NCI-H2029 (cell line): ENCODE measurements at places on chromosomes 3 and 15.

GRCh38 chr3:122898298-122898697 is 103.4 kb downstream of the SLC49A4 start:
- DNase-seq: no peak

DNA sequence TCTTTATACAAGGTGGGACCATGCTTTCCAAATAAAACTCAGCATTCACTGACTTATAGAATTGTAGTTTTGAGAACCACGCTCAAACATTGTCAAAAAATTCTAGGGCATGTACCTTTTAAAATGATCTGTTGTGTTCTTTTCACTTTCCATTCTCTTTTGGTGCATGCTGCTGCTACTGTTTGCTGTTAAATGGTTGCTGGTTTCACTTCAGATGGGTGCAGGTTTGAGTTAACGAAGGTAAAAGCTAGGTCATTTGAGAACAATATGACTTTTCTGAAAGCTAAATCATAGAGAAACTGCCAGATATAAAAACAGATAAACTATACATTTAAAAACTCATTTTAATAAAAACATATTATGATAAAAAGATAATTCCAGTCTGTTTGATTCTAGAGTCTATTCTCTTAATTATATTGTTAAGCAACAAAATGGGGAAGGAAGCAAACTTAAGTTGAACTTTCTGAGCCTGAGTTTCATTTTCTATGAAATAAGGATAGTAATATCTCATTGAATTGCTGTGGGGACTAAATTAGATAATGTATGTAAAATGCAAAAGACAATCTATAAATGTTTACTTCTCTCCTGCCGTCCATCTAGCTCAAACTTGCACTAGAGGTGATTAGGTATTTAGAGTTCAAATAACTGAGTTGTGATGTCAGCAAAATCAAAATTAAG is 82.4 kb downstream of the OXSM start:
- no peak for DNase-seq

DNA sequence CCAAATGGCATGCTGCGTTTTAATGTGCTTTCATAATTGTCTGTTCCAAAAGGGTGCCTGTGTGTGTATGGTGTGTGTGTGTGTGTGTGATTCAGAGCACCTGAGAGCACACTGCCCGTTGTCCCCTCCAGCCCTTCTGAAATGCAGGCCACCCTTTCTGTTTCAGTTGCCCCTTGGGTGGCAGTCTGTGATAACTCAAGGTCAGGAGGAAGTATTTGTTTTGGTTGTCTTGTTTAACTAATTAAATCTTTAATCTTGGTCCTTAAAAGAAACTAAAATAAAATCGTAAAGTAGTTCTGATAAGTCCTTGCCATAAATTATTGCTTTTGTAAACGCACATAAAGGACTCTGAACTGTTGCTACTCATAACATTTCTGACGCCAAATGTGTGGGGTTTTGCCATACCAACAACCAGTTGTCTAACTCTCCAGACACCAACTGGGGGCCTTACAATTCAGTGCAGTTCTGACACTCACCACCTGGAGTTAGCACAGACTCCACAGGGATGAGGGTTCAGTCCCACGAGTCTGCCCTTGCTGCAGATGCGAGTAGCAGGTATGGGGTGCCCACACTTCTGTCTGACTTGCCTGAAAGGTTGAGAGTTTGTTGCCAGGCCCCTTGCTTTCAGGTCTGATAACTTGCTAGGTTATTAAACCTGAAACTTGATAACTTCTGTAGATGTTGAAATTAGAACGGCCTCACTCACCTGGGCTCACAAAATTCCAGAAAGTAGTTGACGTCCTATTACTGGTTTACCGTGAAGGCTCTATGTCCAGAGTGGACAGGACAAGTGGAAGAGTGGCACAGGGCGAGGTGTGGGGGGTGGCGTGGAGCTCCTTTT is 157.3 kb downstream of the IGF1R start:
- DNase-seq: no peak

- DNase-seq: no peak
Observed at GRCh38 chr15:68561171-68561900, 17.5 kb upstream of the CORO2B start.

DNA sequence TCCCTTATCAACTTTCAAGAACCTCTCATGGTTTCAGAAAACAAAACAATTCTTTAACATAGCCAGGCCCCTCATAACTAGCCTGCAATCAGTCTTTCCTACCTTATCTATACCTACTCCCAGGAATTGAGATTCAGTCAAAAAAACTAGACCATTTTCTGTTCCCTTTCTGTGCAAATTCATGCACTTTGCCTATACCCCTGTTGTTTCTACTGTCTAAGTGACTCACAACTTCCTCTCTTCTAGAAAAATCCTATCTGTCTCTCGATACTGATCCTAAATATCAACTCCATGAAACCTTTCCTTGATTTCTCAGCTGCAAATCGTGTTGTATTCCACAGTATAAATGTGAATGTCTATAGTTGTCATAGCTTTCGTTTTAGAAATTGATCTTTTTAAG is 10.9 kb upstream of the IL1RAP start:
- DNase-seq: no peak

DNA sequence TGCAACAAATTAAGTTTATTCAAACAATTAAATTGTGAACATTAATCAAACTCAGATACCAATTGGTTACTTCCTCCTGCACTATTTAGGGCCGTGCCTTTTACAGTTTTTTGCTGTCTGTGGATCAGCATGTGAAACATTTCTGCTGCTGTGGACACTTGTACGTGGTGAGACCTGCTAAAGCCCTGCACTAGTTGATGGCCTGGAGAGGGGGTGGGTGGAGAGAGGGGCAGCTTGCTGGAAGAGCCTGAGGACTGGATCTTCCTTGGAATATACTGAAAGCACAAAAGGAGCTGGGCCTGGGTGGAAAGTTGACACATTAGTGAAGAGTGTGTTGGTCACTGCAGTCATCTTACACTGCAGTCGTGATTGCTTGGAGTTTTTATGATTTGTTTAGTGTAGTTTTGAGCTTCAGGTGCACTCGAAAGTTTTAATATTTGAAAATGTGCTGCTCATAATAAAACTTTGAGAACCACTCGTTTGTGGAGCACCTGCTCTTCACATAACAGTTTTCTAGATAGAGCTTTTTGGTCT is 11.4 kb downstream of the PLCL2 start:
- DNase-seq: no peak

GRCh38 chr3:196790636-196791035 is 51.0 kb downstream of the PAK2 start:
- no peak for DNase-seq

DNA sequence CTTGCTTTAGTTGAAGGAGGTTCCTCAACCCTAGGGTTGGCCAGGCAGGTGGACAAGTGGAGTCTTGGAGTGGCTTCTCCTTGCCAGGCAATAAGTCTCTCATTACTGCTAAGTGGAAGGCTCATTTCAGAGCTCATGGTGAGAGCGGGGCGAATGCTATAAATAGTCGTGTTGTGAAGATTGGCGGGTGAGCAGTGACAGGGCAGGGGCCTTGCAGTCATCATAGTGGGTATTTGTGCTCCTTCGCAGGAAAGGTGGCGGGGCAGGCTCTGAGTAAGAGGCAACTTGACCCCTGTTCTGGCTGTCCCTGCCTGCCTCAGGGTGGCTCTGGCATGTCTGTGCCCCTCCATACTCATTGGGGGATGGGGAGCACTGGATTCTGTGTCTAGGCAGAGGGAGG is 8.7 kb upstream of the GRM2 start:
- no peak for DNase-seq

GRCh38 chr15:71329497-71330260 is 214.4 kb downstream of the THSD4 start:
- no peak for DNase-seq

DNA sequence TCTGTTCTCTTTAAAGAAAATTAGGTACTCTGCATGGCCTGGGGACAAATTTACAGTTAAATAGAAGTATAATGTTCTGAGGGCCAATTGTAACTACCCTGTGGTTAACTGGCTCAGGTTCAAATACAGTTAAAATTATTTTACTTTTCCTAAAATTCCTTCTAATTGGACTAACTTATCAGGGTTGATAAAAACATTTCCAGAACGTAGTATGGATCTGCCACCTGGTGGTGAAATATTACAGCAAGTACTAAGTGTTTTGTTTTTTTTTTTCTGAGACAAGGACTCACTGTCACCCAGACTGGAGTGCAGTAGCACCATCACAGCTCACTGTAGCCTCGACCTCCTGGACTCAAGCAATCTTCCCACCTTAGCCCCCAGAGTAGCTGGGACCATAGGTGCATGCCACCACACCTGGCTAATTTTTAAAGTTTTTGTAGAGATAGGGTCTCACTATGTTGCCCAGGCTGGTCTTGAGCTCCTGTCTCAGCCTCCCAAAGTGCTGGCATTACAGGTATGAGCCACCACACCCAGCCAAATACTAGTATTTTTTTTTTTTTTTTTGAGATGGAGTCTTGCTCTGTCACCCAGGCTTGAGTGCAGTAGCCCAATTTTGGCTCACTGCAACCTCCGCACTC is 29.2 kb downstream of the NEO1 start:
- peak; percentile 13 for DNase-seq

- no peak for DNase-seq
Observed at GRCh38 chr15:75227663-75228280, 26.1 kb downstream of the C15orf39 start.

DNA sequence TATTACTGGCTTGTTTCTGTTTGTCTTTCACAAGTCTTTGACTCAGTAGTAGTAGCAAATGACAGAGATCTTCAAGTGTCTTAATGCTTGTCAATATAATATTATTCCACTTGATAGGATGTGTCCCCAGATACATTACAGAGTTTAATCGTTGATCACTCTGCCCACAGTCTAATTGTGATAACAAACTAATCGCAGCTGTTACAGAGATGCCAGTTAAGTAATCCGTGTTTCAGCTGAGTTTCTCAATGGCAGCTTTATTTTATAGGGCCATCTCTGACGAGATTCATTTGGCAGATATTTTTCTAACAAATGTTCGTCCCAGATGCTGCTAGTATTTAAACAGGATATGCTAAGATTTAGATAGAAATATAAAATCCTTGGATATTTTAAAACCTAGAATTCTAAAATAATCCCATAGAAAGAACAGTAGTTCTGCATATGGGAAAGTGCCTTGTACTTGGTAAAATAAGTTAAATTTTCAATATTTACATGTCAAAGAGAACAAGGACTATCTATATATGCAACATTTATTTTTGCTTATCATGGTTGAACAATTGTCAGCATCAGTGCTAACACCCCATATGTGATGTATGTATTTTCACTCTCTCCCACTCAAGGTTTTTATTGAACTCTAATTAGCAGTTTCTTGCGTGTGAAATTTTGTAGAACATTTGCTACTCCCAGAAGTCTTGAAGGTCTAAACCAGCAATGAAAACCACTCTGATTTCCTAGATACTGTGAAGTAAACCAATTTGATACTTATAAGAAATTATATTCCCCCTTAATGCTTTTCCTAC is 185.5 kb downstream of the MBNL1 start:
- DNase-seq: no peak

DNA sequence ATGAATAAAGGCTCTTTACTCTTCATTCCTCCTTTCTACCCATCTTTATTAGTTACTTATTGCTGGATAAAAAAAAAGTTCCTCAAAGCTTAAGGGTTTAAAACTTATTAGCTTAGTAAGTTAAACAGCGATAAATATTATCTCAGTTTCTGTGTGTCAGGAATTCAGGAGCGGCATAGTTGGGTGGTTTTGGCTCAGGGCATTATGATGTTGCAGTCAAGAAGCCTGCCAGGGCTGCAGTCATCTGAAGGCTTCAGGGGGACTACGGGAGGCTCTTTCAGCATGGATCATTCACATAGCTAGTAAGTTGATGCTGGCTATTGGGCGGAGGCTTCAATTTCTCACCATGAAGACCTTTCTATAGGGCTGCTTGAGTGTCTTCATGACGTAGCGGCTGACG is 1.9 kb upstream of the DLG1 start:
- DNase-seq: no peak

GRCh38 chr15:89129123-89129815 is 41.0 kb downstream of the ABHD2 start:
- DNase-seq: peak; percentile 25

- no peak for DNase-seq
Observed at GRCh38 chr15:95996494-95996893, 334.0 kb upstream of the NR2F2 start.

DNA sequence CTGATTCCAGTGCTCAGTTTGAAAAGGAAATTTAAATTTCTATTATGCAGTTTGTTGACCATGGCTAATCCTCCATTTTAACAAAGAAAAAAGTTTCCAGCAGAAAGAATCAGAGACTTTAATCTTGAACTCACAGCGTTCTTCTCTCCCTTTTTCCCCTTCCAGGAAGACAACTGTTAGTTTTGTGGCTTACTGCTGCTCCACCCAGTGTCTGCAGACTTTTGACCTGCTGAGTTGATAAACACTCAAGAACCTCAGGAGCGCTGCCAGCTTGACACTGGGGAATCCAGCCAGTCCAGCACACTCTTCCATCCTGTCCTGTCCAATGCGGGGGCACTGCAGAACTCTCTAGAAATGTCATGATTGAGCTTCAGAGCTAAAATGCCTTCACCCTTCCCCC is 134.6 kb downstream of the LRRC28 start:
- DNase-seq: no peak

DNA sequence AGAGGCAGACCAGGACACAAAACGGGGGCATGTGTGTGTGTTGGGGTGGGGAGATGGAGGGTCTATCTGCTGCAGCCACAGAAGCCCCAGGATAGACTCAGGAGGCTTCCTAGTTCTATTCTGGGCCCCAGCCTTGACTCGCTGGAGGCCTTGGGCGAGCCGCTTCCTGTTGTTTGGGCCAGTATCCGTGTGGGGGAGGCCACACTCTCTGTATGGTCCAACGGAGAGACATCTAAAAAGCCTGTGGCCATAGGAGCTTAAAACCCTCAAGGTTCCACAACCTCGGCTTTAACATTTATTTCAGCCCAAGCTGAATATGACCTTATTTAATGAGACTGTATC is 32.8 kb downstream of the POC1A start:
- DNase-seq: no peak

DNA sequence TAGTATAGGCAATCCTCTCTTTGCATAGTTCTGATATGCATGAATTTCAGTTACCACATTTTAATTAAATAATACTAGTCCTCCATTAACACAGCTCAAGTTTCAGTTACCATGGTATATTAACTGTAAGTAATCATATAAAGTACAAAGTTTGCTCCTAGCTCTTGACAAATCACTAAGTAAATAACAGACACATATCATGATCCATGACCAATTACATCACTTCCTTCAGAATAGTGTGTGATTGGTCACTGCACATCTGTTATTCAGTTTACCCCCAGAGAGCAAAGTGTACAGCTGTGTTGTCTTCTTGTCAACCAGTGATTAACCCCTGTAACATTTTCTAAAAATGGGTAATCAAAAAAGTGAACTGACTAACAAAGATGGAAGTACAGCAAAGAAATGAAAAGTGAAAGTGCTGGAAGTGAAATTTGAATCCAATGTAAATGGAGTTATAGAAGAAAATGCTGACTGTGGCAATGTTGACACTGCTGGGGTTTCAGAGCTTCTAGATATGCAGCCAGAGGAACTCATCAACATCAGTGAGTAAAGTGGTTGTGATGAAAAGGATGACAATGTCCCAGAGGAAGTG is 30.2 kb upstream of the LEKR1 start:
- DNase-seq: no peak
